Activated naive CD8-positive, alpha-beta T cell treated with anti-CD3 and anti-CD28 coated beads for 36 hours (primary cell): ENCODE measurements at places on chromosomes 16 and 17.

DNA sequence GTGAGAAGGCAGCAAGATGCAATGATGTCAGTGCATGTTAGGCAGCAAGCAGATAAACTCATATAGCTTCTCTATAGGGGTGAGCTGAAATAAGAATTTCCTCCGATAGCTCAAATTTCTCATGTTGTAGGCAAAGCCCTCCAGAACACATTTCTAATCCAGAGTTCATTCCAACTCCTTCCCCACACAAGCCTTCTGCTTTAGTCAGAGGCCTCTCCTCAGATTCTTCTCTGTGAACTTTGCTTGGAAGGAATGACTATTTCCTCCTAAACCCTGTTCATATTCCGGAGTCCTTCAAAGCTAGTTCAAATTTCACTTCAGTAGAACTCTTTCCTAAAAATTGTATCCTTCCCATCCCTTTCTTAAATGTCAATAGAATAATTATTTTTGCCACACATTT lies 144.8 kb downstream of the KCNJ2 start:
- no peak for DNase-seq

DNA sequence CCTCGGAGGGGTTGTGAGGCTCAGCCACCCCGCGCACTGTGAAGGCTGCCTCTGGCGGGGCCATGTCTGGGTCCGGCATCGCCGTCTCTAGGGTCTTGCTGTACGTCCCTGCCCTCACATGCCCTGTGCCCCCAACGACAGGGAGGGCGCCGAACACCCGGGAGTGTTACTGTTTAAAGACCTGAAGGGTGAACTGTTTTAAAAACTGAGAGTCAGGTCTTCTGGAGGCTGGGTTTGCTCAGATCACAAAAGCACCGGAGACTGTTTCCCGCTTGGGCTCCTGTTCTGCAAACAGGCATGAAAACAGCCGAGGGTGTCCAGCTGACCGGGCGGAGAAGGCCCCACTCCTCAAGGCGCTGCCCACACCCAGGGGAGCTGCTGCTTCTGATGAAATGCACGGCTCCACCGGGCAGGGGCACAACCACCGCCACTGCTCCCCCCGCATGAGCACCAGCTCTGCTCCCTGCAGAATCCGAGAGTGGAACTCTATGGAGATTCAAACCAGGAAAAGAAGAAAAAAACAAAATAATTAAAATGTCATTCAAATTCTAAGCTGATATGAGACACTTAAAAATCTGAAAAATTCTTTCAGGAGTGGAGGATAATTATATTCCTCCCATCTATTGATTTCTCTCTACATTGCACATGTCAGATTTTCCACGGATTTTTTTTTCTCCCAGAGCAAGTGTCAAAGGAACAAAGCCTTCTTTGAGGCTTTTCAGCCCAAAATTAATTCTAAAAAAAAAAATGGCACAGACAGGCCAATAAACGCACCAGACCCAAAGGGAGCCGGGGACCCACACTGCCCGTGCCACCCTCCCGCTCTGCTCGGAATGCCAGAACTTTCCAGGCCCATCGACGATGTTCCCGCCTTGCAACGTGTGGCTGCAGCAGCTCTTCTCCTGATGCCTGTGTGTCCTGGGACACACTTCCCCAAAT lies 74.3 kb downstream of the LMF1 start:
- no peak for DNase-seq

- no peak for DNase-seq
These were observed 4.5 kb downstream of the NME2 start for GRCh38 chr17:51170736-51171135.

DNA sequence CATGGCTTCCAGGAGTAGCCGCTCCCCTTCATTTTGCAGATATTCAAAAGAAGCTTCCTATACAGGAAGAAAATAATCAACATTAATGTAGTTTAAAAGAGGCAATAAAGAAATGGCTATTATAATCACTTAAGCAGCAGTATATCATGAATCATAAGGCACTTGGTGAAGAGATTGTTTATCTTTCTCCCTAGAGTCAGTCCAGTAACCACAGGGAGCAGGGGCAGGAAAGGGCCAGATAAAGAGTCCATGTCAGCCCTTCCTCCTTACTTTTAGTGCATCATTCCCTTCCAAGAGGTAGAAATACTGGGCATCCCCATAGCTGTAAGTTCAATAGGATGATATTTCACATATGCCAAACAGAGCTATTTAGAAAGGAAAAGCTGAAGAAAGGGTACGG lies 184.6 kb upstream of the C17orf78 start:
- DNase-seq = no peak
